ENCODE measurements at places on chromosomes 5 and 9.

- no peak for DNase-seq
Observed at GRCh38 chr9:128008171-128008570, 27.4 kb upstream of the EEIG1 start.

DNA sequence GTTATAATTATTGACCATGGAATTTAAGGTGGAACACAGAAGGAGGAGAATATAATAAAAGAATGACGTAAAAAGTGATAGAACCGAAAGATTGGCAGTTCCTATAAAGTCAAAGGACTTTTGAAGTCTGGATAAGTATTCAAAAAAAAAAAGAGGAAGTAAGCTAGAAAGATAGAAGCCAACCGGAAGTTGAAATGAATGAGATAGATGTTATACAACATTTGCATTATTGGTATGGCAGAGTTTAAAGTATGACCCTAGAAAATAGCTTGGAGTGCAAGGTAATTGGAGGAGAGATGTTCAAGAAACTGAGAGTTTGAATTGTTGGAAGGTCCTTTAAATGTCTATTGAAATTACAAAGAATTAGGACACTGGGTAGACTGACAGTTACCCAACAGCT, 293.6 kb downstream of the FER start:
- no peak for DNase-seq

- DNase-seq = peak; percentile 15
Observed at GRCh38 chr5:9545992-9546851, at the start of gene SEMA5A. SEMA5A (minus strand) TSS chr5:9546075; CDS start chr5:9379946, 166,129 bp downstream.

GRCh38 chr9:126962336-126962735, 47.8 kb downstream of the RALGPS1 start:
- no peak for DNase-seq

DNA sequence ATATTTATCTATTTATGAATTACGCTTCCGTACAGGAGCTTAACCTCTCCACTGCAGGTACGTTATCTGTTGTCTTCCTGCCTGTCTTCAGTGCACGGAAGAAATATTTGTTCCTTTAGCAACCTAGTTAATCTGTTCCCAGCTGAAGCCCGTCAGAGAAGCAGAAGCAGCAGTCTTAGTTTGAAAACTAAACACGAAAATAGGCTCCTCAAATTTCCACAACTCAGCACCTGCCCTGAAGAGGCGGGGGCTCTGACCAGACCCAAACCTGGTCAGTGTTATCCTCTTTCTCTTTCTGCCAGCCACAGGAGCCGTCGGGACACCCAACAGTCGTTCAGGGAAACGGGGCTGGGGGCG, 462 bp downstream of the NUDCD2 start:
- no peak for DNase-seq

DNA sequence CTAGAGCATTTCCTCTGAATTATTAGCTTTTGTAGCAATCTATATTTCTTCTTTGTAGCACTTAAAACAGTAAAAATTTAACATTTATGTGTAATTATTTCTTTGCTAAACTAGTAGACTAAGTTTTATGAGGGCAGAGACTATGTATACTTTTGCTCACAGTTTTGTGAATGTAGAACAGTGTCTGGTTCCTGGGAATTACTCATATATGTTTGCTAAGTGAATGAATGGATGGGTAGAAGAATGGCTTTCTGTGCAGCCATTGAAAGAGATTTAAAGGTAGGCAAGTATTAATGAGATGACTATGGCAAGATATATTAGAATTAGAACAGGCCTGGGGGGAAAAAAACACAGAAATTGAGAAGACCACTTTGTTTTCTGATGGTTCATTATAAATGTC, 140.1 kb downstream of the PAM start:
- no peak for DNase-seq

GRCh38 chr5:124236361-124237205, 509.9 kb downstream of the ZNF608 start:
- DNase-seq = no peak

- DNase-seq = no peak
Observed at GRCh38 chr5:156312897-156313694, 13.9 kb upstream of the SGCD start.

- no peak for DNase-seq
Observed at GRCh38 chr5:14503017-14503680, 78.4 kb upstream of the OTULINL start.

DNA sequence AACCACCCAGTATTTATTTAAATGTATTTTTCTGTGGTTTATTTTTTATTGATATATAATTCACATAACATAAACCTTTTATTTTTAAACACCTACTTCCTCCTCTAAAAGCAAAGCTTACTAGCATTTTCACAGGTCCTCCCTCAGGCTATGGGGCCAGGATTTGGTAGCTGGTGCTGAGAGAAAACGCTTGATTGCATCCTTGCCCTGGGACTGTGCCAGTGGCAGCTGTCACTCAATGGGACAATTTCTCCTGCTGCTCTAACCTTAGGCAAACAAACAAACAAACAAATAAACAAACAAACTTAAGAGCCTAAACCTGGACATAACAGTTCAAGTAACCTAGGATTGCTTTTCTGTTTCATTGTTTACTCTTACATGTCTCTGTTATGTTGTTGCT, 102.7 kb downstream of the FOCAD start:
- DNase-seq = no peak

GRCh38 chr5:179730852-179731251, 1.8 kb upstream of the MAML1 start:
- no peak for DNase-seq

GRCh38 chr5:1732945-1733344, 66.7 kb downstream of the MRPL36 start:
- no peak for DNase-seq

- no peak for DNase-seq
Observed at GRCh38 chr9:112377684-112378327, 2.1 kb upstream of the HSDL2 start.

DNA sequence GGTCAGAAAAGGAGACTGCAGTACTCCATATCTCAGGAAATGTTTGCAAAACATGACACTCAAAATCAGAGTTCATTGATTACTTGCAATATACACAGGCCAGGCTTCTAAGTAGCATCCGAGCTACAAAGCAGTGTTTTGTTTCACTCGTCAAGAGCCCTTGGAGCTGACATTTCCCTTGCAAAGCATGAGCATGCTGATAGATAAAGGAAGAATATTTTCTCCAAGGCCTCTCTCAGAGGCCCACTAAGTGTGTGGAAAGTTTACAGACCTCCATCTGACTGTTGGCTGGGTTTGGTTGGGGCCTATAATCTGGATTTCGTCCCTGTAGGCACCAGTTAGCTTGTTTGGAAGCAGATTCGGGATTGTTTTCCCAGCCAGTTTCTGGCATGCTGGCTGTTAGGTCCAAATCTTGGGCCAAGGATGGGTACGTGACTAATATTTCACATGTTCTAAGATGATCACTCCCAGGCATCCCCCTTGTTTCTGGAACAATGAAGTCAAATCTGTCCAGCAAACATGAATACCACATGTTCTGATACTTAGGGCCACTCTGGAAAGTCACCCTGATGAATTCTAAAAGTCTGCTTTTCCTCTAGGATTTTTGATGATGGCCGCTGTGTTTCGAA, 161.3 kb downstream of the RFK start:
- DNase-seq = no peak

- no peak for DNase-seq
Observed at GRCh38 chr5:173862047-173862477, 26.1 kb upstream of the CPEB4 start.

GRCh38 chr9:6631207-6631512, 14.4 kb downstream of the GLDC start:
- no peak for DNase-seq

DNA sequence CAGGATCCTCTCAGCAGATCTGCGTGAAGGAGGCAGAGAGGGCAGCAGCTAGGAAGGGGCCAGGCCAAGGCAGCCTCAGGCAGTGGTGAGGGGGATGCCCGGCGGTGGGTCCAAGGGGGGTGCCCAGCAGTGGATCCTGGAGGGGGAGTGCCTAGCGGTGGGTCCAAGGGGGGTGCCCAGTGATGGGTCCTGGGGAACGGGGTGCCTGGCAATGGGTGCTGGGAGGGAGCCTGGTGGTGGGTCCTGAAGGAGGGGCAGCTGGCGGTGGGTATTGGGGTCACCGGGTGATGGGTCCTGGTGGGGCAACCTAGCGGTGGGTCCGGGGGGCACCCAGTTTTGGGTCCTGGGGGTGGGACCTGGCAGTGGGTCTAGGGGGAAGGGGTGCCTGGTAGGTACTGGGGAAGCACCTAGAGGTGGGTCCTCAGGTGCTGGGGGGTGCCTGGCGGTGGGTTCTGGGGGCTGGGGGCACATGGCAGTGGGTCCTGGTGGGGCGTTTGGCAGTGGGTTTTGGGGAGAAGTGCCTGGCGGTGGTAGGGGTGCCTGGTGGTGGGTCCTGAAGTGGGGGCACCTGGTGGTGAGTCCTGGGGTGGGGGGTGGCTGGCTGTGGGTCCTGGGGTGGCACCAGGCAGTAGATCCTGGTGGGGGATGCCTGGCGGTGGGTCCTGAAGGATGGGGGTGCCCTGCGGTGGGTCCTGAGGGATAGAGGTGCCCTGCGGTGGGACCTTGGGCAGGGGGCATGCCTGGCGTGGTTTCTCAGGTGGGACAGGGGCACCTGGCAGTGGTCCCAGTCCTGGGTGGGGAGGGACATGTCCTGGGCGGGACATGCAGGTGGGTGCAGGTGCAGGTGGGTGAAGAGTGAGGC, 1.9 kb downstream of the LRRC14B start:
- DNase-seq = no peak

DNA sequence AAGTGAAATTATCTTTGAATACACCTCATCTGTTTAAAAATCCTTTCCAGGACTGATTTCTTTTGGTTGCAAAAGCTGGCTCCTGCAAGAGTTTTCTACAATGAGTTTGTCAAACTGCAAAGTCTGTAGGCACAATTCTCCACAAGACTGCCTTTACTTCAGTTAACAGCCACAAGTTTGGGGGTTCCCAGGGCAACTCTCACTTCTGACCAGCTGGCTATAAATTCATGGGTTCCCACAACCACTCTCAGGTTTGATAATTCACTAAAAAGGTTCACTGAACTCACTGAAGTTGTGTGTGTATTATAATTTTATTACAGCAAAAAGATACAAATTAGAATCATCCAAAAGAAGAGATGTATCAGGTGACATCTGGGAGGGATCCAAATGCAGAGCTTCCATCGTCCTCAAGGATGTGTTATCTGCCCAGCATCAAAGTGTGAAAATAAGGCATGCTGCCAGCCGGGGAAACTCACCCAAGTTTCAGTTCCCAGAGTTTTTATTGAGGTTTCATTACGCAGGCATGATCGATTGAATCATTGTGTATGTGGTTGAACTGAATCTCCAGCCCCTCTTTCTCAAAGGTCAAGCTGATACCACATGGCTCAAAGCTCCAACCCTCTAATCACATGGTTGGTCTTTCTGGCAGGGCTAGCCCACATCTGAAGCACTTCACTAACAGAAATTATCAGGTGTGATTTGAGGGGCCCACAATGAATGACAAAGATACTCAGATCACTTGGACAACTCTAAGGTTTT, 19.0 kb upstream of the PSIP1 start:
- DNase-seq = no peak
